ENCODE measurements at places on chromosomes 2 and 18.

DNA sequence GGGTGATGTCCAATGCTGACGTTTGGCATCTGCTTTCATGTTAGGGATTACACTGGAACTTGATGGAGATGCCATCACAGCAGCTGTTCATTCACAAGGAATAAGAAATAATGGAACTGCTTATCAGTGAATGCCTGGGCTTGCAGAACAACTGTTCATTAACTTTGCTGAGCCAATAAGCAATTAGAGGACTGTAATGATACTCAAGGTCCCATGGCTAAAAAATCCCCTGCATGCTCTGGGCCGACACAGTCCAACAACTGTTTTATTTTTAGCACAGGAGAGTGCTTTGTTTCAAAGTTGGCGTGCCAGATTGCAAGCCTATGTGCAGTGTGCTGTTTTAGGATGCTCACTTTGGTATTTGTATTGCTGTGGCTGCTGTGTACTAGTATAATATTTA is 408.0 kb upstream of the RGPD4 start:
- no peak for DNase-seq

DNA sequence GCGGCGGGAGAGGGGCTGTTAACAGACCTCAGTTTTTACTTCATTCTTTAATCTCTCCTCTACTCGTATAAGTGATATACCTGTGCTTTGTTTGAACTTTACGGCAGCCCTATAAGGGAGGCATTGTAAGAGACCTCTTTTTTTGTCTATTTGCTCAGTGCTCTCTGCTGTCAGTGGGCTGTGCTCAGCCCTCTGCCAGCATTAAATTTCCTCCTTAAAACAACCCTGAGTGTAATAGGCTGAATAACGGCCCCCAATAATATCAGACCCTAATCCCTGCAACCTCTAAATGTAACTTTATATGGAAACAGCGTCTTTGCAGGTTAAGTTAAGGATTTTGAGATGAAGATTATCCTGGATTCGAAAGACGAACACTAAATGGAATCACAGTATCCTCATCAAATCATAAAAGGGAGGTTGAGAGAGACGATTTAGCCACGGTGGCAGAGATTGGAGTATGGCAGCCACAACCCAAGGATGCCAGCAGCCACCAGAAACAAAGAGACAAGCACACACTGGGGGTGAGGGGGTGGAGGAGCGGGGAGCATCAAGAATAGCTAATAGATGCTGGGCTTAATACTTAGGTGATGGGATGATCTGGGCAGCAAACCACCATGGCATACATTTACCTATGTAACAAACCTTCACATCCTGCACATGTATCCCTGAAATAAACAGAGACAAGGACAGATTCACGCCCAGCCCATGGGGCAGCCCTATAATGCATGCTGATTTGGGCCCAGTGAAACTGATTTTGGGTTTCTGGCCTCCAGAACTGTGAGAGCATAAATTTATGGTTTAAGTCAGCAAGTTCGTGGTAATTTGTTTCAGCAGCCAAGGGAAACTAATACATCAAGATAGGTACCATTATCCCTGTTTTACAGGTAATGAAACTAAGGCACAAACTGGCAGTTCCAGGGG is 894 bp upstream of the FARSB start:
- DNase-seq, result no peak

DNA sequence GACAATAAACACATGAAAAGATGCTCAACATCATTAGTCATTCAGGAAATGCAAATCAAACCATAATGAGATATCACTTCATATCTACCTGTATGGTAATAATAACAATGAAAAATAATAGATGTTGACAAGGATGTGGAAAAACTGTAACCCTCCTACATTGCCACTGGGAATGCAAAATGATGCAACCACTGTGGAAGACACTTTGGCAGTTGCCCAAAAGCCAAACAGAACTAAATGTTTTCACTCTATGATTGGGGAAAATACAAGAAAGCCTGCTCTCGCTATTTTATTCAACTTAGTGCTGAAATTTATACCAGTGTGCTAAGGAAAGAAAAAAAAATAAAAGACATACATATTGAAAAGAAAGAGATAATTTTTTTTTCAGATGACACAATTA is 934.5 kb downstream of the CNTNAP5 start:
- no peak for DNase-seq

DNA sequence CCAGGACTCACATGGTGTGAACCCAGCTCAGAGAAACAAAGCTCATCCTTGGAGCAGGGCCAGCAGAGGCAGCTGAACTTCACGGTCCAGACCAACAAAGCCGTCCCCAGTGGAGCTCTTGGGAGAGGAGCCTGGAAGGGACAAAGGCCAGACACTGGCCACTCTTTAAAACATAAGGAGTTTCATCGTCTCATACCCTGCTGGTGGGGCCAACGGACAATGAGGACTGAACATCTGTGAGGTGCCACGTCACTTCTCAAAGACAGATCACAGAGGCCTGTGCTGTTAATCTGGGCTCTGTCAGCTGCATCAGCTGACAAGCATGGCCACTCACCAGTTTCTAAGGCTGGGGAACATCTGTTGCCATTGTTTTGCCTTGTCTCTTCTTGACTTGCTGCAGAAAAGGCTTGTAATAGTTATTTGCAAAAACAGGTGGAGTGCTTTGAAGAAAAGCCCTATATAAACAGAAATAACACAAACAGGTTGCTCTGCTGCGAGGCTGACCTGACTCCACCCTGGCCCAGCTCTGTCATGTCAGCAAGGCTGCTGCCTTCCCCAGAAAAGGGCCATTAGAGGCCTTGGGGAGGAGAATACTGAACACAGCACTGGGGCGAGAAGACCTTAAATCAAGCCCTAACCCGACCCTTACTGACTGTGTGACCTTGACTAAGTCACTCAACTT is 68.1 kb upstream of the DAPL1 start:
- DNase-seq, result no peak

GRCh38 chr2:222057347-222058073 is 241.3 kb downstream of the PAX3 start:
- DNase-seq, result peak; percentile 19

DNA sequence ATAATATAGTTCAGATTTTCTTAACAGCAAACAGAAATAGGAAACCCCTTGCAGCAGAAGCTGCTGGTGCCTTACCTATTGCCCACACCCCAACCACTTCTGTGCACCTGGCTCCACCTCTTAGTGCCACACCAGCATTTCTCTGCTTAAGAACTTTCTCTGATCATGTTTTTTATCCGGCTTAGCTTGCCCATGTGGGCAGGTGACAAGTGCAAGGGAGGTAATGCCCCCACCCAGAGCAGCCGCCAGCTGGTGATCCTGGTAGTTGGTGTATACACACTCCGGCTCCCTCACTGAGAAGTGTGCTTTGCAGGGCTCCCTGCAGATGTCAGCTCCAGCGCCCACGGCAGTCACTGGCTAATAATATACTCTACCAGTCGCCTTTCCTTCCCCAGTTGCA is 126.3 kb downstream of the ALPK2 start:
- no peak for DNase-seq

GRCh38 chr2:199111458-199111857 is 346.3 kb downstream of the SATB2 start:
- DNase-seq, result no peak

DNA sequence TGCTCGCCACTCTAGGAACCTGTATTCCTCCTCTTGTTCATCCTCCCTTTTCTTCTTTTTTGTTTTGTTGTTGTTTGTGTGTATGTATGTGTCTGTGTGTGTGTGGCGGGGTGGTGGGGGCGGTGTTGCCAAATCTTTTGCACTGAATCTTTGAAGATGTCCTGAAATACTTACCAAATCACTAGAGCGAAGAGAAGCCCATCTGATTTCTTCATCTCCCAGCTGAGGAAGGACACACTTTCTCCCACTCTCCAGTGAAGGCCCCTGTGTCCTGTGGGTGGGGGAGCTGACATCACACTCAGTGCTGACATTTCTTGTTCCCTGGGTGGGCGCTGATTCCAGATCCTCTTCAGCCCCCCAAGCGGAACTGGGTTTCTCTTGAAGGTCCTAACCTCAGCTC is 74.5 kb downstream of the NEDD4L start:
- no peak for DNase-seq

GRCh38 chr2:102424754-102425153 is 1.8 kb downstream of the IL18RAP start:
- no peak for DNase-seq

- DNase-seq, result no peak
Measured at GRCh38 chr2:198102120-198102519, 297.7 kb downstream of the PLCL1 start.

- DNase-seq, result no peak
Measured at GRCh38 chr18:62814132-62814759, 98.9 kb downstream of the PHLPP1 start.

- DNase-seq, result peak; percentile 97
Measured at GRCh38 chr2:68766376-68766845, 31.8 kb downstream of the ARHGAP25 start.

- DNase-seq, result peak; percentile 63
Measured at GRCh38 chr2:33373986-33374385, 102.5 kb upstream of the RASGRP3 start.

DNA sequence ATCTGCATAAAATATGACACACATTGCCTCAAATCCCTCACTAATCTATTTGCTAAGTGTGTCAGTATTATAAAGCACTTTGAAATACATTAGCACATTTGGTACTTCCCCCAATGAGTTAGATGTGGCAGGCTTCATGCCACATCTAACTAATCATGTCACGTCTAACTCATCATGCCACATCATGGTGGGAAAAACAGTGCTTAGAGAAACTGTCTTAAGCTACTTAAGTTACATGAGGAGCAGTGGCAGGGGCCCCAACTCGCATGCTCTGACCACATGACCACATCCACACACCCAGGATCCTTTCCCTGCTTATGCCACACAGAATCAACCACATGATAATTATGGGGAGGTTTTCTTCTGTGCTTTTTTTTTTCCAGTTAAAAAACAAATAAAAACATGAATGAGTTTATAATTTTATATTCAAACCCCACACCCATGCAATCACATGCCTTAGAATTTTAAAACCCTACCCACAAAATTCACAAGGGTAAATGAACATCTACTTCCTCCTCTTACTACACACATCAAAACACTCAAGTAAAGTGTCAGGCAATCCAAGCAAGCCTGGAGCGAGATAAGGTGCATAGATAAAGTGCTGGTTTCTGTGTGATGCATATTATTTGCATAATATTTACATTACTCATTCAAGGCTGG is 1.6 kb downstream of the ABCA12 start:
- peak; percentile 27 for DNase-seq

DNA sequence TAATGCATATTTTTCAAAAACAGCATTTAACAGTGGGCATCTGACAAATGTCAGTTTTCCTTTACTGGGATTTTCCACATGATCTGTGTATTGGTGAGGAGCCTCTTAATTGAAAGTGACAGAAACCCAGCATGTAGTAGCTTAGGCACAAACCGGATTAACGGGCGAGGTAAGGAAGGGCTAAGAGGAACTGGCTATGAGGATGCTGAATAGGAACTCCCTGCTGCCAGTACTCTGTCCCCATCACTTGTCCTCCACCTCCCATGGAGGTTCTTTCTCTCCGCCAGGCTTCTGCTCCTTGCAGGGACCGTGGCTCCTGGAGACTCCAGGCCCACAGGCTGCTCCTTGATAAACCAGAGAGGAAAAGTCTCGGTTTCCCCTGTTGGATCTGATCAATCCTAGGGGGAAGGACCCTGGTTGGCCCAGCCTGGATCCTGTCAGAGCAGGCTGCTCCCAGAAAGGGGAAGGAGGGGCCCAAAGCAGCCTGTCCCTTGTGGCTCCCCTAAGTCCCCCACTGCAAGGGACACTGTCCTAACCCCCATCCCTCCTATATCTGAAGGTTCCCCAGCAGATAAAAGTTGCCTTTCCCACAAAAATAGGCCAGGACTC is 10.3 kb downstream of the TEX44 start:
- DNase-seq, result no peak

DNA sequence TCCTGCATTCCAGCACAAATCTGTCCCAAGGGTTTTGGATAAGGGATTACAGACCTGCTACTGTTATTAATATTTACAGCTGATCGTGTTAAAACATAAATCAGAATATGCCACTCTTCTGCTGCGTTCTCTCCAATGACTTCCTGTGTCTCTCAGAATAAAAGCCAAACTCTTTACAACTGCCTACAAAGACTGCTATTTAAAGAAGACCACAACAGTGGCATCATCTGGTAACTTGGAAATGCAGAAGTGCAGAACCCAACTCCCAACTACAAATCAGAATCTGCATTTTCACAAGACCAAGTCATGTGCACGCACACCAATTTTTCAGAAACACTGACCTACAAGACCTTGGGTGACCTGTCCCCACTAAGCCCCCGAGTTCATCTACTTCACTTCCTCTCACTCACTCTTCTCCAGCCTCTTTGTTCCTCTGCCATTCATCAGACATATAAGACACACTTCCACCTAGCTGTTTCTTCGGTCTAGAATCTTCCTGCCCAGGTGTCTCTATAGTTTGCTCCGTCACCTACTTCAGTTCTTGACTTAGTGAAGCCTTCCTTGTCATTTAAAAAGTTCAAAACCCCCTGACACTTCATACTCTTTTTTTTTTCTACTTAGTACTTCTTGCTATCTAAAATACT is 36.0 kb downstream of the CHN1 start:
- DNase-seq, result no peak

DNA sequence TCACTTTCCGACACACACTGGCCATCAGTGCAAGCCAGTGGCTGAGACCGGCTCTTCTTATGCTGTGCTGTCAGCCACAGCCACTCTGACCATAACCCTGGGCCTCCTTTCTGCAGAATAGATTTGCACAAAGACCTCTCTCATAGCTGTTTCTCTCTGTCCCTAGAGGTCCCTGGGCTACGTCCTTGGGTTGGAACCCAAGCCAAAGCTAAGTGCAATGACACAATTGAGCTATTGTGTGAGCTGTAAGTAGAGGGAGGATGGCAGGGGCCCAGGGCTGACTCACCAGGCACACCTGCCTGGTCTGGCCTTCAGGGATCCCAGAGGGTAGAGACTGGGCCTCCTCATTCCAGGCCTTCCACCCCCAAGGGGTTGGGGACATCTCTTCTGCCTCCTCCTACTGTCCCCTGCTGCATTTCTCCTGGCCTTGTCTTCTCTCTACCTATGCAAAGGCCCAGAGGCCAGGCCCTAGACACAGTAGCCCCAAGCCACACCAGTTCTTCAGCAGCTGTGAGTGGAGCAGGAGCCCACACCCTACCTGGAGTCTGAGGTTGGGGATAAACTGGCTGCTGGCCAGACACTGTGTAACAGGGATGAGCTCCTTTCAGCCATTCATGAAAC is 174.6 kb downstream of the NCK2 start:
- DNase-seq, result no peak

DNA sequence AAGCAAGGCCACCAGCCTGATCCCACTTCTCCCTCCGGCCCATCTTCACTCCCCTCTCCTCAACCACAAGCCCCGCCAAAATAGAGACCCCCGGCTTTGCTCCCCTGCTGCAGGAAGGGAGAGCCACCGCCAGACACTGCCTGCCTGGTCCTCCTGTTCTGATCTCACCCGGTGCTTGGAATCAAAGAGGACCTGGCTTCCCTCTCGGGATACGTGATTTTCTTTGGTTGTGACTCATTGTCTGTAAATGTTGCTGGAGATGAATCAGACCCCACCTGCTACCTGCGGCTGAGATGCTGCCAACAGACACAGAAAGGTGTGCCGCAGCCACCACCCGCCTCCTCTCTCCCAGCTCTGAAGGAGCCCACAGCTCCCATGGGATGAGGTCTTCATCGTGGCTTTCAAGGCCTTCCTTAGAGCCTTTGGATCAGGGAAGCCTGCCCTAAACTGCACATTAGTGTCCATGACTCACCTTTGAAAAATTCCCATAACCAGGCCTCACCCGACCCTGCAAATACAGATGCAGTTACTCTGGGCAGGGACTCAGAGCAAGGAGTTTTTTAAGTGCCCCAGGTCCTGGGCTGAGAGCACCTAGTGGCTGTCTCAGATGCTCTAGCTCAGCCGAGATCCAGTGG is 79.4 kb upstream of the ZNF532 start:
- DNase-seq, result peak; percentile 69

Data from choroid plexus epithelial cell (primary cell).